Stimulated activated CD8-positive, alpha-beta memory T cell treated with anti-CD3 and anti-CD28 coated beads, Interleukin-4, amount 100 ng/mL, for 1 hour (primary cell): ENCODE measurements at places on chromosomes 12 and 14.
A peak's percentile ranks its signal among the peaks of the same experiment; 100 is the strongest.

DNA sequence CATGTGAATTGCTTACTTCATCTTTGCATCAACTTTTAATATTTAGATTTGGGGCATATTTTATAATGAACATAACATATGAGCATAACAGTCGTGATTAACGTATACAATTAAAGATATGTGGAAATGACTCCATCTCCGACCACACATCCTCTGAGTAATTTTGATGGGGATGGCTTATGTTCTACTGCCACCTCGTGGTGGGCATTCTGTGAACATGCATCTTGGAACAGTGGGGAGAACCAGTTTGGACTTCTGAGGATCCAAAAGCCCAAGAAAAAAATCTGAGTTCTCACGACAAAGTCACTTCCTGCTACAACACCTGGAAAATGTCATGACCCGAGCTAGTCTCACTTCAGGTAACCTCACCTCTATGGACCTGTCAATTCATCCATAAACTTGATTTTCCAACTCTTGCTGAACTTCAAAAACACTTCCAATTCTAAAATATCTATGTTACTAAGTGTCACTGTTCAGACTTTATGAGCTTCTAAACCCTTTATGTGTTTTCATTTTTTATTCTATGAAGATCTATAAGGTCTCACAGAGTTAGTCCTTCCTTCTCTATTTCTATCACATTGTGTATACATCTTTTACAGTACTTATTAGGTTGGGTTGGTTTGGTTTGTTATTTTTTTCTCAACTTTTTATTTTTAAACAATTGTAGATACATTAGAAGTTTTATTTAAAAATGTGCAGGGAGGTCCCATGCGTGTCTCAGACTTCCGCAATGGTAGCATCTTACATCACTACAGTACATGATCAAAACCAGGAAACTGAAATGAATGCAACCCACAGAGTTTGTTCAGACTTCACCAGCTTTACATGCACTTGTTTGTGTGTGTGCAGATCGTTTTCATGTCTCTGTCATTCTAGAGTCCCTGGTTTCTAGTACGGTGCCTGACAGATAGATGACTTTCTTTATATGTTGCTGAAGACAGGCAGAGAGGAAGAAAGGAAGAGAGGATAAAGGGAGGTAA is 38.2 kb upstream of the STAB2 start:
- peak; percentile 43 for DNase-seq

- DNase-seq, result no peak
Observed at GRCh38 chr12:10645910-10646309, 27.9 kb downstream of the STYK1 start.

- no peak for DNase-seq
Observed at GRCh38 chr12:39417916-39418315, 25.0 kb downstream of the KIF21A start.

- DNase-seq, result no peak
Observed at GRCh38 chr12:49796155-49796554, 32.1 kb downstream of the NCKAP5L start.

GRCh38 chr14:98913967-98914650 is 357.9 kb downstream of the BCL11B start:
- no peak for DNase-seq

DNA sequence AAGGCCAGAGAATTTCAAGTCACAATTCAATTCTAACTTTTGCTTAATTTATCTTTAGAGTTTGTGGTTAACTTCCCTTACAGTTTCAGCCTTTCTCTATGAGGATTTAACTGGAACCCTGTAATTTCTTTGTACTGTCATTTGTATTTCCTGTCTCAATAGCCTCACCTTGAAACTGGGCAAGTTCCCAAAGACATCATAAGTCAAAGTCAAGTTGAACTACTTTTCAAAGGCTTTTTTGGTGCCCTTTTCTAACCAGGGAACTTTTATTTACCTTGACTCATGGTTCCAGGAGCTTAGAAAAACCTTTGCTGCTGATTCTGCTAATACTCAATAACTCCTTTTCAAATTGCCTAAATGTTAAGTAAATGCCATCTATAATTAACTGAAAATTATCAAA is 200.8 kb upstream of the KRR1 start:
- DNase-seq, result no peak
